GM12878 (cell line): ENCODE measurements at places on chromosomes 5 and 9.

DNA sequence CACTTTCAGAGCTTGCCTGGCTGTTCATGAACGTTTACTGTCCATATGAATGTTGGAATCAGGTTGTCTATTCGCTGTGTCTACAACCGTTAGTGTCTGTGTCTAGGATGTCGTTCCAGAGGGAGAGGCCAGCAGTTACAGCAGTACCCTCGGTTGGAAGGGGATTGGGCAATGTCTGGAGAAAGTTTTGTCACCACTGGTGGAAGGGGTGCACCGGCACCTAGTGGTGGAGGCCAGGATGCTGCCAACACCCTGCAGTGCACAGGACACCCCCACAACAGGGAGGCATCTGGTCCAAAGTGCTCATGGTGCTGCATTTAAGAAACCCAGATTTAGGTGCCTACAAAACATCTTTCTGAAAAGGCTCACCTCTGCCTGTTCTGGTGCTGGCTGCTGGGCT is 220.7 kb downstream of the FANCC start:
- no peak for DNase-seq

DNA sequence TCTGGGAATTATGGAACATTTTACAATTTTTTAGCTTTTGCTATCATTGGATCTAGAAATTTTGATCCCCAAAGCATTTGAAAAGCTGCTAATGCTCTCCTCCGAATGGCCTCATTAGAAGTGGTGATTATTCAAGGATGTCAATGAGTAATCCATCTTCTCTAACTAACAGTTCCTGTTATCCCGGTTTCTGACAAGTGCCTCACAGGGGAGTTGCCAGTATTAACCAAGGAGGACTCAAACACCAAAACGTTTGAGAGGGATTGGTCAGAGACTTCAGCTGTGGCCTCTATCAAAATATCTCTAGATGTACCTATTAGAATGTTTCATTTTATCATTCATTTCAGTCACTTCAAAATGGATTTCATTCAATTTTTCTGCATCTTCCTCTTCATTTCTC is 208.3 kb upstream of the ITGA1 start:
- DNase-seq = no peak

DNA sequence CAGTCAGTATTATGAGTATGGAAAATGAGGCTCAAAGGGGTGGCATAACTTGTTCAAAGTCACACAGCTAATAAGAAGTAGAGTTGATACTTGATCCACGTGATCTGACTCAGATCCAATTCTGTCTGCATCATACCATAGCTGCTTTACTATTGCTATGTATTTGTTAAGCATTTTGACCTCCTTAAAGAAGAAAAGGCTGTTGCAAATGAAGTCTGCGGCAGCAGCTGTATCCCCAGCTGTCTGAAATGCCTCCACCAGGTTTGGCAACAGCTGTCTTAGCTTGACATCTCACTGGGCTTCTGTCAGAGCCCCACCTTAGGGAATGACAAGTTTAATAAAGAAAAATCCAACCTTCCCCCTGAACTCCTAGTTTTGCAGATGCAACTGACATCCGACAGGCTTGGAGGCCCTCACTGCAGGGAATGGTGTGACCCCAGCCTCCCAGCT is 75.6 kb upstream of the SLC44A1 start:
- no peak for DNase-seq

GRCh38 chr9:86812616-86813015 is 134.7 kb downstream of the GAS1 start:
- no peak for DNase-seq

- no peak for DNase-seq
Observed at GRCh38 chr5:147904110-147904509, 2.2 kb downstream of the C5orf46 start.

DNA sequence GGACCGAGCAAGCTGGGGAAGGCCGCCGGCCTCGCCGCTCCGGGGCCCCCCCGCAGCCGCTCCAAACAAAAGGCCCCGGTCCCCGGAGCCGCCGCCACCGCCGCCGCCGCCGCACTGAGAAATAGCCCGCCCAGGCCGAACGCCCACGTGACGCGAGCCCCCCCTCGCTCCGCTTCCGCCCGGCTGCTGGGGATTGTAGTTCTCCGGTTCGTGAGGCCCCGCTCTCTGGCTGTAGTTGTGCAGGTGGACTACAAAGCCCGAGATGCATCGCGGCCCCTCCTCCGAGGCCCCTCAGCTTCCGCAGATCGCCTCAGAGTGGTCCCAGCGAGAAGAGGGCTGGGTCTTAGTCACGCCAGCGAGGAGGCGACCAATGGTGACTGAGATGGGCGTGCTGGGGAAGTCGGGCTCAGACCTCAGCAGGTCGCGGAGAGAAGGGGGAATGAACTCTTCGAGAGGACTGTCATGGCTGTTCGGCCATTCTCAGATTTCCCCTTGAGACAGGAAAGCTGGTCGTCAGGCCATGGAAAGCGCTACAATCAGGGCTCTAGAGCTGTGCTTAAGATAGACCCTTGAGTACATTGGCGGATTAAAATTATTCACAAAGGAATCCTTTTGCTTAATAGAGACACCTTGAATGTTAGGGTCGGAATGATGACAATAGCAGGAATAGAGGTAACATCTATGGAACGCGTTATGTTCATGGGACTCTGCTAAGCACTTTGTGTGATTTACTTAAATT is 489 bp upstream of the PANK3 start:
- peak; percentile 97 for DNase-seq

GRCh38 chr5:154858972-154859871 is 795 bp downstream of the CNOT8 start:
- DNase-seq = no peak

- no peak for DNase-seq
Observed at GRCh38 chr5:133992429-133993155, 12.2 kb downstream of the VDAC1 start.

DNA sequence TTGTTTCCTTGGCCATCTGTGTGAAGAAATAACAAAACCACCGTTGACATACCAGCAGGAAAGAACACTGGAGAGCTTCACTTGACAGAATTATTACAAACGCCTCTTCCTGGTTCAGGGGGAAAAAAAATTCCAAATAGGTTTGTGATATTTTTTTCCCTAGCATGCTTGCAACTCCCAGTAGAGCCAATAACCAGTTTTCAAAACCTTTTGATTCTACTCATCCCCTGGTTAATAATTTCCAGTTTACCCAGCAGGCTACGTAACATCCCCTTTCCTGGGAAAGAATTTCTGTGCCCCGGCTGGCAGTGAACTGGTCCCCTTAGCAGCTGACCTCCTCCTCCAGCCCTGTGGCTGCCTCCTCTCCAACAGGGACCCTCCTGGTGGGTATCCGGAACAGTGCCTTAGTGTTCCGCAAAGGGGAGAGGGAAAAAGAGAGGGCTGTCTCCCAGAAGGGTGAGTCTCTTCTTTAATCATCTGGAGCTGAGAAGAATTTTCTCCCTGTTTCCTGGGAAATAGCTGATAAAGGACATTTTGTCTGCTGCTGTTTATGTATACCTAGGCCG is 72.8 kb upstream of the BOD1 start:
- DNase-seq = no peak

DNA sequence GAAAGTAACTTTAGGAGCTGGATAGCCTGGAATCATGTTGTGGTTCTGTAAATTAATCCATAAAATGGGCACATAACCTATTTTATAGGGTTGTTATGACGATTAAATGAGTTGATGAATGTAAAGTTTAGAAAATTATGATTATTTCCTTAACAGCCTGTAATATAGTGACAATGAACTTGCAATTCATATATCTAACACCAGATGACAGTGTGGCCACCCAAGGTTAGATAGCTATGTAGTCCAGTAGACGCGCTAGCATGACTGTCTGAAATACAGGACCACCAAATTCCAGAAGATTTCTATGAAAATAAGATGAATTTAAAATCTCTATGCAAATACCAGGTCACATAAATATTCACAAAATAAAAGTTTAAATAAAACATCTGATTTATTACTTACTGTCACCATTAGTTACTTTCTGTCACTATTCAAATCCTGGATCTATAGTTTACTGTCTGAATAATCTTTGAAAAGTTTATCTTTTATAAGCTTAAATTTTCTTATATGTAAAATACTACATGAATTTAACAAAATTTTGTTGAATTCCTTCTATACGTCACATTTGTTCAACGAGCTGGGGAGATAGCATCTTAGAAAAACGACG is 26.1 kb upstream of the MACIR start:
- DNase-seq = no peak

DNA sequence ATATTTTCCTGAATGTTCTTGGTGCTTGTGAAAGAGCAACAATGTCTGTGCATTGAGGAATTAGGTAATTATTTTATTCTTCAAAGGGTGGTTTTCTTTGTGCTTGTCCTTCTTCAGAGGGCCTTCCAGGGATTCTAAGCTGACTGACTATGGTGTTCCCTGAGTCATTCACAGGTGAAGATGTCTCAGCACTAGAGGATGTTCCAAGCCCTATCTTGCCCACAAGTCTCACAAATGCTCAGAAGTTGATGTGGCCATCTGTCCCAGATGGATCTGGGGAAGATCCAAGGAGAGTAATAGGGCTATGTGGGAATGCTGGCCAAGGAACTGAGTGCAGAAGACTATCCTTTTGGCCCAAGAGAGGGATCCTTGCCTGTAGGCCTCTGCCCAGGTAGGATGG is 120.9 kb downstream of the ADAMTSL1 start:
- no peak for DNase-seq

- DNase-seq = no peak
Observed at GRCh38 chr5:146068977-146069779, 36.2 kb downstream of the PLAC8L1 start.

DNA sequence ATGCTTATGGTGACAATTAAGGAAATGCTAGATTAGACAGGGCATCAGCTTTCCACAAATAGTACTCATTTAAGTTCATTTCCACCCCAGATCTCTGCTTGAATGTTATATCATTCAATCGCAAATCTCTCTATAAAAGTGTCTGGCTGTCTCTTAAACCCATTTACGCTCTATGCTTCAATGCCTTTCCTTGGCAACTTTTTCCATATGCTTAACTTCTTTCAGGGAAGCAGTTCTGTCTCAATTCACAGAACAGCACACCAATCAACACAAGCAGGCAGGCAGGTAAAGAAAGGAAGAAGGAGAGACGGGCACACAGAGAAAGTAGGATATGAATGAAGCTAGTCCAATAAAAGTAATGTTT is 243.1 kb downstream of the DENND1A start:
- no peak for DNase-seq

- DNase-seq = no peak
Observed at GRCh38 chr5:154236011-154236410, 45.5 kb downstream of the GALNT10 start.

- DNase-seq = no peak
Observed at GRCh38 chr9:135574943-135575342, 13.4 kb downstream of the PAEP start.

DNA sequence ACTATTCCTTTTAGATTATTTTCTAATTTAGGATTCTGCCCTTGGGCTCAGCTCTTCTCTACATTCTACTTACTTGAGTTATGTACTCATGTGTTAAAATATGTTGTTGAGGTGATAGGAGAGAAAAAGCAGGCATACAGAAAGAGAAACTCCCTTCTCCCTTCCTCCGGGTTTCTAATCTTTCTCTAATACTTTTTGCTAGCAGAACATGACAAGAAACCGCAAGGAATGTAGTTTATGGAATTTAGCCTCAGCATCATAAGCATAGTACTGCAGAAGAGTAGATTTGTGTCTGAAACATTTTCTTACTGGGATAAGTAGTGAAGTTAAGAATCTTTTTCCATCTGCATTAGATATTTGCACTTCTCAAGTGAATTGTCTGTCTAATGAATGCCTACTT is 139.5 kb upstream of the CYLC2 start:
- DNase-seq = no peak

GRCh38 chr5:16883806-16884205 is 52.3 kb downstream of the MYO10 start:
- no peak for DNase-seq

GRCh38 chr5:134371834-134372340 is 518 bp downstream of the UBE2B start:
- no peak for DNase-seq

DNA sequence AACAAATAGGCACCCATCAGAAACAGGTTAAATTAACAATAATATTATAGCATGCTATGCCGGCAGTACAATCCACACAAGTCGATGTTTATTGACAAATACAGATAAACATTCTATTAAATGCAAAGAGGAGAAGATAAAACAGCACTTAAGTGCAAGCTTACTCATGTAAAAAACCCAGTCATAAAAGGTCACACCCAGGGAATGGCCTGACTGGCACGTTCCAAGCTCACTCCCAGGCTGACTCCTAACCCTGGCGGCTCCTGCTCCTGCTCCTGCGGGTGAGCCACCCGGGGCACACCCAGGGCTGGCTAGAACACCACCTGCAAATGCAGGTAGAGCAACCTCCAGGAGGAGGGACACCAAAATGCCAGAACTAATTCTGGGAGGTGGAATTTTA is 66.9 kb downstream of the SEMA4D start:
- DNase-seq = no peak

DNA sequence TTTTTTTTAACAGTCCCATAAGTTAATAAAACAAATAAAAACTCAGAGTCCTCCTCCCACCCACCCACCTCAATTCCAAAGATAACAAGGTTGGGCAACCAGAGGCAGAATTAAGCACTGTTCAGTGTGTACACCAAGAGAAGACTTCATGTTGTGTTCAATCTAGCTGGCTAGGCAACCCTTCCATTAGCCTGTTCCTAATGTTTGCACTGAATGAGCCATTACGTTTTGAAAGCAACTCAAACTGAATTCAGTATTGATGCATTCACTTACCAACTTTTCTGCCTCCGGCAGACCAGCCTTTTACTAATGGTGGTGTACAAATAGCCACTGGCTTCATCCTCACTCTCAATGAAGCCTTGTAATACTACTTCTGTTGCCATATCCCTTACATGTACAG is 47.5 kb downstream of the PBX3 start:
- no peak for DNase-seq

GRCh38 chr9:37575921-37576721 is at the start of gene FBXO10:
Gene FBXO10 (minus strand): TSS chr9:37576380. CDS start chr9:37541768, 34,612 bp downstream.
- no peak for DNase-seq

GRCh38 chr5:158552241-158552640 is 547.5 kb downstream of the EBF1 start:
- DNase-seq = no peak

DNA sequence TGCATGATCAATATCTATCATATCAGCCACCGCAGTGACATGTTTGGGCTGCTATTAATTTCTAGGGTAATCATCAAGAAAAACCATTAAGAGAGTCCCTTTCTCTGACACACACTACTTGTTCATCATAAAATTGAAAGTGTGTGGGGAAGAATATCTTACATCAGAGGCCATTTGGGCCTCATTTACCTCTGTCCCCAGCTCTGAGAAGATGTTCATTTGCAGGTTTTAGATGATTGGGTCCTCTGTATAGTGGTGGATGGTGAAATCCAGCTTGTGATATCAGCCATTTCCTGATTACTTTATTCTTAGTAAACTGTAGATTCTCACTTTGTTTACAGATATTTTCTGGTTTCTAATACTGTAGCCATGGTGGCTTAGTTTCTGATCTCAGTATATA is 29.8 kb upstream of the PJA2 start:
- no peak for DNase-seq

DNA sequence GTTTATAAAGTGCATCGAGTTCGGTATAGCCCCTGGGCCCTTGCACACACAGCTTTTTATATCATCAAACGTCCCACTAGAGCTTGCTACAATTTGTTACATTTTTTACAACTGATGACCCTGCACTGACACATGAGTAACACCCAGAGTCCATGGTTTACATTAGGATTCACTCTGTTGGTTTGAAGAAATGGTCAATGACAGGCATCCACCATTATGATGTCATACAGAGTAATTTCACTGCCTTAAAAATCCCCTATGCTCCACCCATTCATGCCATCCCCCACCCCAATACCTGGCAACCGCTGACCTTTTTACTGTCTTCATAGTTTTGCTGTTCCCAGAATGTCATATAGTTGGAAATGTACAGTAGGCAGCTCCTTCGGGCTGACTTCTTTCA is 130.2 kb downstream of the MED10 start:
- no peak for DNase-seq
